HepG2 (cell line): ENCODE measurements at places on chromosomes 7 and 10.

DNA sequence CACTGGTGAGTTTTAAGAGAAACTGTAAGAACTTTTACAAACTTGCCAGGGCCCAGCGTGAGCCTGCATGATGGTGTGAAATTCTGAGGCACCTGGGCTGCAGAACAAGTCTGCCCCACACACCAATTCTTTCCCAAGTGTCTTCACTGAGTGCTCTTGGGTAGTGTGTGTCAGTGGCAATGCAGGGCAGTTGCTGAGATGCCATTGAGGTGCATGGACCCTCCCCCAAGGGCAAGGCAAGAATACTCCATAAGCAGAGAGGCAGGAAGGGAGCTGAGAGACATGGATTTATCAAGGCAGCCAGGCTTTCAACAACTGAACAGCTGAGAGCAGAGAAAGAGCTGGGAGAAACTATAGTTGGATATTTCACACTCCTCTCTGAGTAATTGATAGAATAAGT, 801.2 kb downstream of the GRID1 start:
- no peak for DNase-seq

DNA sequence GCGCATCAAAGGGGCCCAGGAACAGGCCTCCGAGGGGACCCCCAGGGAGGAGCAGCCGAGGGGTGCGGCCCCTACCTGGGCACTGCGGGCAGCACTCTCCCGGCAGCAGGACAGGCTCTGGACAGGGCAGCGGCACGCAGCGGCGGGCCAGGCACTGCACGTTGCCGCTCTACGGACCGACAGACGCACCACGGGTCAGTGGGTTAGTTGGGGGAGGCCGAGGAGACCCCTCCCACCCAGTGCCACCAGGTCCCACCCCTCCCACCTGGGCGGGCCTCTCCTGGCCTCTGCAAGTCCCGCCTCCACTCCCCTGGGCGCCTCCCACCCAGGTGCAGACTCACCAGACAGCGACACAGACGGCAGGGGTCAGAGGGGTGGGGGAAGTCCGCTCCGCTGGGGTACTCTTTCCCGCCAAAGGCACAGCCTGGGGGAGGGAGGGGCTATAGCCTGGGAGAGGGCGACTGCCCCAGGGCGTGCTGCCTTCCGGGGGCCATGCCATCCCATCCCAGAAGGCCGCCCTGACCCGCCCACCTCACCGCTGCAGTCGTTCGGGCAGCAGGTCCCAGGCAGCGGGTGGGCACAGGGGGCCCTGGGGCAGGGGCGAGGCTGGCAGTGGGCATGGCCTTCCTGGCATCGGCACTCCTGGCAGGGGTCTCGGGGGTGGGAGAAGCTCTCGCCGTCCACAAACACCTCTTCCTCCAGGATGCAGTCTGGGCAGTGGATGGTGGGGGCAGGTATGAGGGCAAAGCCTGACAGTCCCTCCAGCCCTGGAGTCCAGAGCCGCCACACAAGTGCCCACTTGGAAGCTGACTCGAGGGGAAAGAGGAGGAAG, 19.2 kb downstream of the KCP start:
- no peak for DNase-seq

GRCh38 chr10:80454513-80455460, 677 bp downstream of the TSPAN14 start:
- DNase-seq: no peak

GRCh38 chr10:30011396-30011795, 48.0 kb downstream of the JCAD start:
- no peak for DNase-seq

GRCh38 chr7:114293289-114294012, 121.2 kb upstream of the FOXP2 start:
- DNase-seq: no peak
